ENCODE measurements at places on chromosomes 1 and 21. TPM values are rescaled to one million over a fixed set of nuclear protein-coding genes. Genes with fewer than 3 reads are reported as not detected.

The C8A gene
- not detected for total RNA-seq

The CR1 gene
- total RNA-seq = 6.9 TPM

The NPR1 gene
- 45.2 TPM for total RNA-seq

The KRTAP19-3 gene
- not detected for total RNA-seq

The IARS2 gene
- 60.3 TPM for total RNA-seq

The KRTAP11-1 gene
- total RNA-seq = not detected

The HSPB7 gene
- total RNA-seq = 22.1 TPM

The DMRTA2 gene
- total RNA-seq = not detected

The OBSCN gene
- total RNA-seq = 20.3 TPM

The SPATC1L gene
- 10.3 TPM for total RNA-seq

- DNase-seq = no peak
- no peak within 1 kb of the TSS for H3K27ac ChIP-seq
- no peak within 1 kb of the TSS for H3K4me3 ChIP-seq
- no peaks in the 10 kb centered on the region for H3K36me3 ChIP-seq
- H3K27me3 ChIP-seq = no peaks in the 10 kb centered on the region
Measured at GRCh38 chr1:162376691-162377090, at the start of gene SPATA46. SPATA46 (minus strand) TSS chr1:162376854; CDS start chr1:162376790, 64 bp downstream.

DNA sequence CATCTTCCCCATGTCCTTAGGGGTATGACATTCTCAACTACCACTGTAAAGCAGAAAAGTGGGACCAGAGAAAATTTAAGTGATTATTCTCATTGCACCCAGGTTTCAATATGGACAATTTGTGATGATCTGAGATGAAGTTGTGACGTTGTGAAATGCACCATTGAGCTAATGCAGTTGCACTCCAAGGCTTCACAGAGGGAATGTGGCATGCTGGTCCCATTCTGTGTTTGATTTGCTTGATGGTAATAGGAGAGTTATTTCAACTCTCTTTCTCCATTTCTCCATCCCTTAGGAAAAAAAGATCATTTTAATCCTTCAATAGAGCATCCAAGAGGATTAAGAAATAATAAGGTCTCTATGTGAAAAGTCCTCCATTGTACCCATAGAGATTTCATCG is 136.6 kb downstream of the SLC30A10 start:
- H3K27ac ChIP-seq = no peak overlapping the region
- no peaks in the 10 kb centered on the region for H3K4me1 ChIP-seq
- no peaks in the 10 kb centered on the region for H3K27me3 ChIP-seq

DNA sequence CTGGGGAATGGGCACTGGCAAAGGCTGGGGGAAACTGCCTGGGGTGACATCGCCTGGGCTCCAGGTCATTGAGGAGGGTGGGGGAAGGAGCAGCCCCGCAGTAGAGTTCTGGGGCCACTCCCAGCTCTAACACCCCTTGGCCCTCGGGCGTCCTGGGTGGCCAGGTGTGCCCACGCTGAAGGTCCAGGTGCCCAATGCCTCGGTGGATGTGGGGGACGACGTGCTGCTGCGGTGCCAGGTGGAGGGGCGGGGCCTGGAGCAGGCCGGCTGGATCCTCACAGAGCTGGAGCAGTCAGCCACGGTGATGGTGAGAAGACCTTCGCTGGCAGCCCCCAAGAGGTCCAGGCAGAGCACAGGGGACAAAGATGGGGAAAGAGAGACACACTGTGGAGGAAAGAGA is 7.7 kb downstream of the NTRK1 start:
- H3K4me1 ChIP-seq = no peaks in the 10 kb centered on the region
- DNase-seq = no peak
- H3K27me3 ChIP-seq = no peaks in the 10 kb centered on the region
- H3K4me3 ChIP-seq = no peak overlapping the region
- no peaks in the 10 kb centered on the region for H3K36me3 ChIP-seq
- H3K27ac ChIP-seq = no peak overlapping the region

- peak overlapping the region; percentile 98 for H3K27ac ChIP-seq
- peaks cover 15% of the 10 kb centered on the region for H3K36me3 ChIP-seq
- DNase-seq = peak; percentile 82
- H3K4me1 ChIP-seq = peaks cover 66% of the 10 kb centered on the region
- no peak overlapping the region for H3K4me3 ChIP-seq
Measured at GRCh38 chr1:26276432-26276838, 3.5 kb upstream of the SH3BGRL3 start.

- H3K4me1 ChIP-seq = peaks cover 6% of the 10 kb centered on the region
- peak overlapping the region; percentile 60 for H3K27ac ChIP-seq
- H3K36me3 ChIP-seq = no peaks in the 10 kb centered on the region
Measured at GRCh38 chr1:89728381-89728780, 92.5 kb upstream of the LRRC8D start.

DNA sequence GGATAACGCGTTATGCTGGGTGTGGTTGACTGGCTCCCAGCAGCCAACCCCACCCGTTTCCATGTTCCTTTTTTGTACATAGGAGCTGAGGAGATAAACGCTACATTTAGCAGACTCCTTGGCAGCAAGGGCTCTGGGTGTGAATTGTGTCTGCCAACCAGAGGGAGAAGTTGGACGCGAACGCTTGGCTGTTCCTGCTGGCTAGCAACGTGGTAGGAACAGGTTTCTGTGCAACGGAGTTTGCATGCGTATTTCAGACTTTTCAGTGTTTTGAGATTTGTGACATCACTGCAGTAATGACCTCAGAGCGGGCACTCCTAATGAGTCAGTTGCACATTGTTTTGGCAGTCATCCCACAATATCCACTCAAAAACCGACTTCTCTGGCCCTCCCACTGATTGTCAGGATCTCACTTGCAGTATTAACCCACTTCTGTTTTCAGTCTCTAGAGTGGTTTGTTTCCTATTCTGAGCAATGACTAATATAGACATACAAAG is 98.7 kb upstream of the RGS1 start:
- DNase-seq = peak; percentile 33
- no peak overlapping the region for H3K27ac ChIP-seq

- peaks cover 96% of the 10 kb centered on the region for H3K36me3 ChIP-seq
- peaks cover 10% of the 10 kb centered on the region for H3K4me1 ChIP-seq
- no peak for DNase-seq
- peak overlapping the region; percentile 44 for H3K4me3 ChIP-seq
- H3K27ac ChIP-seq = no peak overlapping the region
Measured at GRCh38 chr1:27360159-27361043, 6.4 kb downstream of the MAP3K6 start.

DNA sequence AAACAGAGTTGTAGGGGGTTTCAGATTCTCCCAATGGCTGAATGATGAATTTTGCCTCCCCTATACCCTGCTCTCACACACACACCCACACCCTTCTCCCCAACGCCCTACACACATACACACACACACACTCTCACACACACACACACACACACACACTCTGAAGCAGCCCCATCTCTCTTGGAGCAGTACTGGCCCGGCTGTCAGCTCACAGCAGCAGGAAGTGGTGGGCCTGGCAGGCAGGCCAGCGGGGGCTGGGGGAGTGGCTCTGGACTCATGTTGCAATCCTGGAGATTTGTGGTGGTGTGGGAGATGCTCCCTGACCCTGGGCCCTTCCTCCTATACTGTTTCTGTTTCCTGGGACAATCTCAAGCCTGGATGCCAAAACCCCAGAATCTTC is 2.2 kb downstream of the IKBKE start:
- peaks cover 62% of the 10 kb centered on the region for H3K4me1 ChIP-seq
- H3K27me3 ChIP-seq = no peaks in the 10 kb centered on the region
- H3K27ac ChIP-seq = peak overlapping the region; percentile 76
- peaks cover 38% of the 10 kb centered on the region for H3K36me3 ChIP-seq
- peak overlapping the region; percentile 72 for H3K4me3 ChIP-seq

GRCh38 chr1:169491845-169492281 is 6.1 kb upstream of the SLC19A2 start:
- peaks cover 11% of the 10 kb centered on the region for H3K4me1 ChIP-seq
- no peaks in the 10 kb centered on the region for H3K36me3 ChIP-seq
- no peak overlapping the region for H3K4me3 ChIP-seq

DNA sequence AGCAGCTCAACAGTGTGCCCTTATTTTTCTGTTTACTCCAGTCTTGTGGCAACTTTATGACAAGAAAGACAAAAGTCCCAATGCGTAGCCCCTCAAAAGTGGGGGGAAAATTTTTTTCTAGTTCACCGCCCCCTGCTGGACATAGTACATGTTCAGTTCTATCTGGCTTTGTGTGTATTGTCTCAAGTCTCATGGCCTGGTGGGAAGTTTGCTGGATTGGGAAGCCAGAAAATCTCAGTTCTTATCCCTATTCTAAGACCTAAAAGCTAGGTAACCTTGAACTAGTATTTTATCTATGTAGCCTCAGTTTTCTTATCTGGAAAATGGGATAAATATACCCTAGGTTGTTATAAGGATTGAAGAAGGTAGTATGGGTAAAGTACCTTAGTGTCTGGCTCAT is 55.8 kb upstream of the LDLRAP1 start:
- no peak overlapping the region for H3K4me3 ChIP-seq
- no peaks in the 10 kb centered on the region for H3K4me1 ChIP-seq
- DNase-seq = no peak
- no peaks in the 10 kb centered on the region for H3K27me3 ChIP-seq

DNA sequence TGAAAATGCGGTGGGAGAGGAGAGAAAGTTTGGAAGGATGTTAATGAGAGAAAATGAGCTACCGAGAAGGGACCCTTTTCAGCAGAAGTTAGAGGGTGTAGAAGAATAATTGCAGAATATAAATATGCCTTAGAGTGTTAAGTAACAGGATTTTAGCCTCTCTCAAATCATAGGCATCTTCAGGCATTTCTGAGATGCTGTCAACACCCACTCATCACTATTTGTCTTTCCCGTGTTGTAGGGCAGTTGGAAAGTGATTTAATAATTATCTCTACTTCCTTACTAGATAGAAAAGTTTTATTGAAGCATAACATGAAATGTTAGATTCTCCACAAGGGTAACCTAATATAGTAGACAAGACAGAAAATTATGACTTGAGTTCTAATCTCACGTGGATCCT is 96.4 kb upstream of the RGS4 start:
- H3K4me1 ChIP-seq = no peaks in the 10 kb centered on the region
- H3K4me3 ChIP-seq = no peak overlapping the region
- no peak for DNase-seq
- H3K36me3 ChIP-seq = no peaks in the 10 kb centered on the region

- DNase-seq = no peak
- no peaks in the 10 kb centered on the region for H3K36me3 ChIP-seq
- no peak overlapping the region for H3K27ac ChIP-seq
- no peaks in the 10 kb centered on the region for H3K27me3 ChIP-seq
- H3K4me1 ChIP-seq = peaks cover 7% of the 10 kb centered on the region
Measured at GRCh38 chr1:54124472-54124871, 28.3 kb downstream of the CDCP2 start.

DNA sequence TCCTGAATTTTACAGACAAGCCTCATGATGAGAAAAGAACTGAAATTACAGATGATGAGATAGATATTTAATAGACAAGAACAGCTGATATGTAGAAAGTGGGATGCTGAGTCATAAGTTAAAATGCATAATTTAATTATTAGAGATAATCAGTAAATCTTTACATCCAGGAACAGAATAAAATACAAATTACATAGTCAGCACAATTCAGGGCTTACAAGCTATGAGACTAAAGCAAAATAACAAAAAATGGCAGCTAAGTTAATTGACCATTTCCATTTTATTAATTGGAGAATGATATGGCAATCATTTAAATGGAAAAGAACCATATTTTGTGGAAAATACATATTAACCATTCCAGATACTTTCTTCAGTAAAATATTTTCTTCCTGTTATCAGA is 40.2 kb upstream of the MAN1A2 start:
- H3K4me3 ChIP-seq = no peak overlapping the region
- DNase-seq = no peak
- no peaks in the 10 kb centered on the region for H3K4me1 ChIP-seq

DNA sequence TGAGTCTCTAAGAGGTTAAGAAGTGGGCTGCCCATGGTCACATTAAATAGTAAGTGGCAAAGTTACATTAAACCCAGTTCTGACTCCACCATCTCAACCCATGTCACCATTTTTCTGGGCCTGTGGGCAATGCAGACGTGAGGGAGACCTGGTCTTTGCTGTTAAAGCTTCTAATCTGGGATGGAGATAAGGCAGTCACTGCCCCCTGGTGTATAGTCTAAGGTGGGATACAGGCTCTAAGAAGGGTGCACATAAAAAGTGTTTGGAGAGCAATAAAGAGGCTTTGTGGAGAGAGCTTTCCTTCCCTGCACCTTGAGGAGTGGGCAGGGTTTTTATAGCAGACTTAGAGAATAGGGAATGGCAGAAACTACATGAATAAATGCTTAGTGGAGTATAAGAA is 141.3 kb downstream of the ROR1 start:
- no peak overlapping the region for H3K27ac ChIP-seq
- H3K4me3 ChIP-seq = no peak overlapping the region
- no peaks in the 10 kb centered on the region for H3K36me3 ChIP-seq
- H3K4me1 ChIP-seq = peaks cover 3% of the 10 kb centered on the region

DNA sequence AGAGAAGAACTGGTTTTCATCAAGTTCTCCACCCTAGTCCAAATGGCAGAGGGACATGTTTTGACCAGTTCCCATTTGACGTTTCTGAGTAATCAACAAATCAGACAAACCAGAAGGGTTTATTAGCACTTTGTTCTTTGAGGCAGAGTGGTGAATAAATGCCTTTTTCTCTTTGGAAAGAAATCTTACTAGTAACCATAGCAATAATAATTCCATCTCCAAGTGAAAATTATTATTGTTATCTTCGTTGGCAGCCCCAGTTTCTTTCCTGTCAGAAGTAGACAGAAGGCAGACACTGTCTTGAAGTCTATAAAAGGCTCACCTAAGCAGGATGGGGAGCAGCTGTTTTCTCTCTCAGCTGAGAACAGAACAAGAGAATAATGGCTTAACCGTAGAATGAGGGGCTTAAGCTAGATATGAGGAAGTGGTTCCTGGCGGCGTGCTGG is 391.6 kb downstream of the PBX1 start:
- no peaks in the 10 kb centered on the region for H3K36me3 ChIP-seq
- no peak overlapping the region for H3K27ac ChIP-seq
- H3K27me3 ChIP-seq = no peaks in the 10 kb centered on the region
- no peaks in the 10 kb centered on the region for H3K4me1 ChIP-seq
- no peak for DNase-seq

DNA sequence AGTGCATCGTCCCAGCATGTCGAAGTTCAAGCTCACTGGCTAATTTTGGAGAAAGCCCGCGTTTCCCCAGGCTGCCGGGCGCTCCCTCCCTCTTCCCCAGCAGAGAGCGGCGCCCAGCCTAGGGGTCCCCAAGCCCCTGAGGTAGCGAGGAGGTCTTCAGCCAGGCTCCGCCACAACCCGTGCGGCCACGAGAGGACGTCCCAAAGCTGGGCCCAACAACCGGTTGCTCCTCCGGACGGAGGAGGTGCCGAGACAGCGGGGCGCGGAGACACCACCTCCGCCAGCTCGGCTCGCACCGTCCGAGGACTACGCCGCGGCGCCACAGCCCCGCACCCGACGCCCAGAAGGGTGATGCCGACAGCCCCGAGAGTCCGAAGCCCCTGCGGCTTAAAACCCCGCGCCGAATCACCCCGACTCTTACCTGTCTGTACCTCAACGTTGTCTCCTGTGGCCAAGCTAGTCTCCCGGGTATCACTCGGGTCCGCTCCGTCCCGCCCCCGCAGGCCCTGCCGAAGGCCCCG is at the start of gene DENND2C:
Gene DENND2C (minus strand): TSS at position 488 of the 521 bp plus-strand sequence. CDS start 44,065 bp downstream, outside the sequence.
- no peak for DNase-seq
- peak within 1 kb of the TSS; percentile 81 for H3K27ac ChIP-seq
- peak within 1 kb of the TSS; percentile 73 for H3K4me3 ChIP-seq
- no peaks in the 10 kb centered on the region for H3K4me1 ChIP-seq
- H3K36me3 ChIP-seq = no peaks in the 10 kb centered on the region

- H3K27ac ChIP-seq = no peak overlapping the region
- no peak for DNase-seq
- no peak overlapping the region for H3K4me3 ChIP-seq
- no peaks in the 10 kb centered on the region for H3K4me1 ChIP-seq
- H3K36me3 ChIP-seq = no peaks in the 10 kb centered on the region
- H3K27me3 ChIP-seq = no peaks in the 10 kb centered on the region
Measured at GRCh38 chr1:117871013-117871412, 58.4 kb downstream of the GDAP2 start.

- no peaks in the 10 kb centered on the region for H3K36me3 ChIP-seq
- DNase-seq = no peak
- no peak overlapping the region for H3K27ac ChIP-seq
- no peaks in the 10 kb centered on the region for H3K27me3 ChIP-seq
Measured at GRCh38 chr1:61727544-61727943, 2.6 kb upstream of the TM2D1 start.
